Cerebellar cortex (tissue), 1 donor: ENCODE measurements at places on chromosomes 12 and 14.

DNA sequence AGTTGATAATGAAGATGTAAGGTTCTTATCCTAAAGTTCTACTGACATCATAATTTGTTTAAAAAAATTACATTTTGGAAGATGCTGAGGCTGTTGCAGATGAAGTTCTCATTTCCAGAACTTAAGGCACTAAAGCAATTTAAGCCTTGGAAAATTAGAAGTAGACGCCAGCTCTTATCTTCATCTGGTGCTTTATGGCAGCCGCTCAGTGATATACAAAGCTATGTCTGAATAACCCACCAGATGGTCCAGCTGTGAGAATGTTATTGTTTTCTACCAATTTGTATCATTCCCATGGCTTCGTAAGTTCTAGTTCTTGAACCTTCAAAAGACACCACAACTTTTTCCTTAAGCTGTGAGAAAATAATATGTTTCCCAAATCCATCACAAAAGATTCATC lies 212.1 kb upstream of the ARID2 start:
- no peak for DNase-seq

GRCh38 chr12:132545955-132546354 lies 56.0 kb downstream of the FBRSL1 start:
- DNase-seq, result no peak

- no peak for DNase-seq
Measured at GRCh38 chr14:66395300-66395699, 90.9 kb upstream of the CCDC196 start.

DNA sequence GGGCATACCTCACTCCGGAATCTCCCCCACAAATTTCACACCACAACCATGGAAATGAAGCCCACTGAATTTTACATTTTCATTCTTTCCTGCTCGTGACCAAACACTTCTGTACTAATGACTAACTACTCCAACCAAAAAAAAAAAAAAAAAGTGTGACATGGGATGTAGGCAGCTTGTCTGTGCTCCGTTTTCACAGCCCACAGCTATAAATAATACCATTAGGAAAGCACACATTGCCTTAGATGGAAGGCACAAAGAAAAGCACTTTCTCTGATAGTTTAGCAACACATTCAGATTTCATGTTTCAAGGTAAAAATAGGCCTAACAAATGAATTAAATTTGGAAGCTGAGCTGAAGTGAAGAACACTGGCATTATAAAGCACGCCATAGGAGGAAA lies 42.5 kb downstream of the DUSP6 start:
- DNase-seq, result no peak

DNA sequence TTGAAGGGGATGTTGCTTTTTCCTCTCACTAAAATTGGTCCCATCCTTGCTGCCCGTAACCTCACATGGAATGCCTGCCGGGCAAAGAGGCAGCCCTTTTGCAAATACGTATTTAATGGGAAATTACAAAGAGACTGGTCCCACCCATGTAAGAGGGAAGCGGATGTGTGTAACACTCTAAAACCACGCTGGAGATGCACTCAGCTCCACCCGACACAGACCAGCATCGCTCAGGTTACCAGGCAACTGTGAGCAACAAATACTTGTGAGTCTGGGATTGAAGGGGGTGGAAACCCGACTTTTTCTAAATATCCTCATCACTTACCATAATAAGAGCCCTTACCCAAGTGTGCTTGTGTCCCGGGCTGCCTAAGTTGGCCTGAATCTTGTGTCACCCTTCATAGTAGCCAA lies 47.7 kb downstream of the ELK3 start:
- peak; percentile 60 for DNase-seq

GRCh38 chr12:101793401-101793800 lies 37.4 kb downstream of the GNPTAB start:
- no peak for DNase-seq

DNA sequence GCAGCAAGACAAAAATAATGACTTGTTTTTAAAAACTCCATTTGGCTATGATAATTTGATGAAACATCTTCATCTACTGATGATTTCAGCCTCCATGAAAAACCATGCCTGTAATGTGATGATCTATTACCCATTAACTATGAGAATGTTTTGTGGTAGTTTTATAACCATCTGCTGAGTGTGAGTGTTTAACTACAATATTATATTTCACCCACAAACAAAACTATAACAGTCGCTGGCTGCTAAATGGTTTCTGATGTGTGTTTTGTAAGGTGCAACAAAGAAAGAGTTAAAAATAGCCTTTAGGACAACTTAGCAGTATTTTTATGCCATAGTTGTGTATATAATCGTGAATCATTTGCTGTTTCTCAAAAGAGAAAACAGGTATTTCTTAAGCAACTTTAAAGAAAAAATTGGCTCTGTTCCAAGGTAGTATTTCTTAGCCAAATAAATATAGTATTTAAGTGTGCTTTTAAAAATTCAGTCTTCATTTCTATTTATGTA lies 4.9 kb downstream of the PTHLH start:
- DNase-seq, result no peak

DNA sequence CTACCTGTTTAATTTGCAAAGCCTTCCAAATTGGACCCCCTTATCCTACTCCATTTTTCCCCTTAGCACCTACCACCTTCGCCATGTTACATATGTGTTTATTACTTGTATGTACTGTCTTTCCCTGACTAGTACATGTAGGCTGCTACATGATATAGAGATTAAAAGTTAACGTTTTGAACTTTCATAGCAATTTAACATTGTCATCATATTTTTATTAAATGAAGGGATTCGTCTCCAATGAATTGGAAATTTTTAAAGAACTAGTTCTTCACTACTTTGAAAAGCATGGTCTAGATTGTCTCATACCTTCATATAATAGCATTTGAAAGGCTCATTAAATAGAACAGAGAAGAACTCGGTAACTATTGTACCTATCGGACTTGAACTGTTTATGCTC lies 64.9 kb upstream of the REP15 start:
- DNase-seq, result no peak

GRCh38 chr12:108468196-108468968 lies 46.7 kb upstream of the FICD start:
- peak; percentile 68 for DNase-seq

GRCh38 chr14:68759017-68759560 lies 33.8 kb downstream of the ZFP36L1 start:
- DNase-seq, result no peak

DNA sequence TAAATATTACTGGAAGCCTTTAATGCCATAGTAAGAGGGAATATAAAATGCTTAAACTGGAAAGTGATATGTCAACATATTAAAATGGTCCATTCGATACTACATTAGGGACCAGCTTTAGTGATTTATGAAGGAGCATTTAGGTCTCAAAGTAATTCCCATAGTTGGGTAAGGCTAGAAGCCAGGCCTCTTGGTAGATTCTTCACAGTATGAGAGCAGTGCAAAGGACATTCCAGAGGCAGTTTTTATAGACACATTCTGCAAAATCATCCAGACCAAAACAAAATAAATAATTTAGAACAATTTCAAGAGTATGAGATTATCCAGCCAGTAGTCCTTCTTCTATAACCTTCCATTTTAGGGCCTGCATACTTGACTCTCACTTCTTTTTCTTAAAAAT lies 142.6 kb upstream of the PDZRN4 start:
- no peak for DNase-seq

DNA sequence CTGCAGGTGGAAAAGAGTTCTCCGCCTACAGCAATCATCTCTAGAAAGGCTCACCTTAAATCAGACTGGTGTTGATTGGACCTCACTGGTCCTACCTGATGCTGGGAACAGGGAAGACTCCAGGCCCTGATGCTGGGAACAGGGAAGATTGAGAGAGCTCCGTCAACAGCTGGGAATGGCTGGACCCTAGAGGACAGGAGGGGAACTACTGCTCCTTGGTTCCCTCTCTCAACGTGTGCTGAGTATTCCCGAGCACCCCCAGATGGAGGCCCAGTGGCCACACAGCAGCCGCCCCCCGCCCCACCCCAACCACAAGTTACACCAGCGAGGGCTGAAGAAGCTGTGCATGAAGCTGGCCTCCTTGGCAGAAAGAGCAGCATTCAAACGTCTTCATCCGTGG lies 240.3 kb downstream of the SLC15A4 start:
- no peak for DNase-seq

GRCh38 chr12:124152731-124153130 lies 142.2 kb upstream of the RFLNA start:
- DNase-seq, result no peak

DNA sequence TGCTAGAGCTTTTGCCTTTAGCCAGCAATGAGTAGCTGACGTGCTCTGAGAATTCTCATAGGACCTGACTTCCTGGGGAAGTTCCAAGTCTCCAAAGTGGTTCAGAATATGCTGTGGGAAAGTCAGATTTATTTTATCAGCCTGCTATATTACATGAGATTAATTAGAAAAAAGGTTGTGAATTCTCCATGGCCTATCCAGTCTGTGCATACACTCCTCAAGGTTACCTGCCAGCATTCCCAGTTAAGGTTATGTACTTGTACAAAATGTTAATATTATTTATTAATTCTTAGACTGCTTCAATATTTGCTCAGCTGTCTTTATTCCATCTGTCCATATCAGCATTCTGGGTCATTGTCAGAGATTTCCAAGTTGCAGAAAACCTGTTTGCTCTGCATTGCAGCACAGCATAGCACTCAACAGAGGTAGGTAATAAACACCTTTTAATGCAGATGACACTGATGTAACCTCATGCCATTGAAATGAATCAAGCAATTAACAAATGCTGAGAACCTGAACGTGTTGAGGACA lies 2.7 kb upstream of the SEL1L start:
- DNase-seq, result no peak

DNA sequence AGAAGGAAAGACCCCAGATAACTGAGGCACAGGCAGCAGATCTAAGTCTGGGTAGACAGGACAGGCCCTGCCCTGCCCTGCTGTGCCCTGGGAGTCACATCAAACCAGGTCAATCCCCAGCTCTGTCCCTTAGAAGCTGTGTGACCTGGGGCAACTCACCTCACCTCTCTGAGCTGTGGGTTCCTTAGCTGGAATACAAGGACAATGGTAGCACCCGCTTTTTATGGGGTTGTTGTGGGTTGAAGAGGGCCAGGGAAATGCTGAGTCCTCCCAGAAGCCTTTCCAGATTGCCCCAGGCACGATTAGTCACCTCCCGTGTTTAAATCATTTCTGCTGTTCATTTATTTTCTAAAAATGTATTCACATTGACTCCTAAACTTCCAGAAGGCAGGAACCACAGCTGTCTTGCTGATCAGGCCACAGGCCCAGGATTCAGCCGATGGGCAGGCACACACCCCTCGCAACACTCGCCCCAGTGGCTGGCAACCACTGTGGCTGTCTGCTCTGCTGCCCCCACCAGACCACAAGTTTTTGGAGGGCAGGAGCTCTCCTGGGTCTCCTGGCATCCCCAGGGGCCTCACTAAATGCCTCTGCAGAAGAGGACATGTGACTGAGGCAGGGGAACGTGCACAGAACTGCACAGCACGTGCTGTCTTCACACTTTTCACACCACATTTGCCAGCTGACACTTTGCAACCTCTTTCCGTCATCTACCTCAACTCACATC lies 3.0 kb downstream of the SELPLG start:
- DNase-seq, result no peak

DNA sequence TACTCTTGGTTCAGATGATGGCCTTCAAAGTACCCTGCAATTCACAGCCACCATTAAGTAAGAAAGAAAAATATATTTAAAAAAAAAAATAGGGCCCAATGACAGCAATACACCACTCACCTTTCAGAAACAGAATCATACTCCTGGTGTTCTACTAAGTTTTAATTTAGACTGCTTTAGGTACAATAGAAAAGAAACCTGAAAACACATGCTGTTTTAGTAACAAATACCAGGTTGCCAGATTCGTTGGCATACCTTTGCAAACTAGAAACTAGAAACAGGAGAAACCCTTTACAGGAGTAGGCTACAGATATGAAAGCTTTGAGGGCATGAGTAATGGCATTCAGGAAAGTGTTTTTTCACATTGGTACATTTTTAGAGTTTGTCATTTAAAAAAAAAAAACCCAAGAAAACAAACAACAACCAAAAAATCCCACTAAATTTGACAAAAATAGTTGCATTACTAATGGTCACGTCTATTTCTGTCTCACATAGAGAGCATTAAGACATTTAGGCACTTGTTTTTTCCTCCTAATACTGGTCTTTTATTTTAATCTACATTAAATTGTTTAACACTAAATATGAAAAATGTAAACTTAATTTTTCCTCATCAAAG lies 4.0 kb downstream of the SIX1 start:
- no peak for DNase-seq

DNA sequence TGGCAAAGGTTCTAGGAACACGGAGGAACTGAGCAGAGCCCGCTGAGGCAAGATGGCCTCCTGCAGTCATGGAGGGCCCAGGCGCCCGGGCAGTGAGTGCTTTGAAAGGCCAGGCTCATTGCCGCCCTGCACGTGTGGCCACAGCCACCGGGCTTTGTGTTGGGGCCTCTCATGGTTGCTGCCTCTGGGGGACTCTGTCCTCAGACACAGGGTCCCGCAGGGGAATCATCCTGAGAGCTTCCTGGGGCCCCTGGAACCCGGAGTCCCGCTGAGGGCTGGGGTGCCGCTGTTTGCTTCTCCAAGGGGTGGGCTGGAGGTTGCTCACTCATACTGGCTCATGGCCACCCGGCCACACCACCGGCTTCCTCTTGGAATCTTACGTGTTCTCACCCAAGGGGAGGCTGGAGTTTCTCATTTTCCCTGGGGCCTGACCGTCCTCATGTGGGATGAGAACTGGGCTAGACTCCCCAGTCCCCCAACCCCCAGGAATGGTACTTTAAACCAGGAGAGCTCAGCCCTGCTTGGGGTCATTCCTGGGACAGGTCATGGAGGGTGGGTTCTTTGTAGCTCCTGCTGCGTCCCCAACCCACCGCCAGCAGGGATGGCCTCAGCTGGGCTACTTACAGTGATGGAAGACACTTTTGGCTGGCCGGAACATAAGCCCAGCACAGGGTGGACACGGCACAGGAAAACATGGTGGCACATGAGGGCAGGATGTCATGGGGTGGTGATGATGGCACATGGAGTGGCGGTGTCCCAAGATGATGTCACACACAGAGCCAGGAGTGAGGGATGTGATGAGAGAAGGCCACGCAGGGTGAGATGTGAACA lies 21.1 kb upstream of the LRTM2 start:
- DNase-seq, result no peak

GRCh38 chr12:90301561-90302133 lies 593.0 kb upstream of the ATP2B1 start:
- no peak for DNase-seq

GRCh38 chr14:61472801-61473376 lies 151.5 kb downstream of the PRKCH start:
- DNase-seq, result no peak

- no peak for DNase-seq
Measured at GRCh38 chr12:43571885-43572284, 19.9 kb upstream of the ADAMTS20 start.

DNA sequence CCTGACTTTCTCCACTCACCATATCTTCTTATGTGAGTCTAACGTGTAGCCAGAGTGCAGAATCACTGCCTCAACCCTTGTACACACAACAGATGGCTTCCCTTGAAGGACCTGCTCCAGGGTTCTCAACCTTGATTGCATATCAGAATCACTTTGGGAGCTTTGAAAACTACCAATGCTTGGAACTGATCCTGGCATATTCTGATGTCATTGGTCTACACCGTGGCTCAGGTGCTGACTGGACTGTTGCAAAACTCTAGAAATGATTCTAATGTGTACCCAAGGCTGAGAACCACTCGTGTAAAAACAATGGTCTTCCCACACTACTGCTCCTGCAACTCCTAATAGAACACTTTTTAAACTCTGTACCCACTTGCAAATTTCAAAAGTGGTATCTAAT lies 18.5 kb downstream of the TMEM132D start:
- DNase-seq, result no peak
